Lung (tissue), 17 donors: ENCODE measurements at places on chromosomes 6 and 20. TPM values are rescaled to one million over a fixed set of nuclear protein-coding genes. Genes with fewer than 3 reads are reported as not detected.

DNA sequence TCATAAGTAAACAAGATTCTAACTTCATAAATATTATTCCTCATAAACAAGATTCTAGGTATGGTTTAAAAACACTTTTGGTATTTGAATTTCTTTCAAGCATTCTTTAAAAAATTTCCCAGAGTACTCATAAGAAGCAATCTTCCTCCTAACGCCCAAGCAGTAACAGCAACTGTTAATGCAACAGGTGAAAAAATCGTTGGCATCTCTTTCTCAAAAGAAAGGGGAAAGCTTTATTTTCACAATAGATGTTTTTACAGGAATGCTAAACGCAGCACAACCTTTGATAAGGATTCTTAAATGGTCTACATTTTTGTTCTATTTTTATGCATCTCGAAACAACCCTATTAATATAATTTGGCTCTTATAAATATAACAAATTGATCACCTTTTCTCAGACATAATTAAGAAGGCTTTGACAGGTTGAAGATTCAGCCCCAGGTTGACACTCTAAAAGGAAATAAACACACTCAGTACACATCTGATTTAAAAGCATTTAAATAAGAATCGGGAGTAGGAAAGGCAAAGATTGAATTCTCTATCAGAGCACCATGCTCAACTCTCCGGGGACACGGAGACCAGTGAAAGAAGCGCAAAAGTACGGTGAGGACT is 634 bp downstream of the AHI1 start:
- peak; percentile 29 for DNase-seq

GRCh38 chr6:143733510-143733909 is 55.7 kb downstream of the PHACTR2 start:
- DNase-seq, result no peak

GRCh38 chr20:8601542-8601912 is 467.4 kb upstream of the PLCB4 start:
- DNase-seq, result no peak

- no peak for DNase-seq
These were observed 185.1 kb upstream of the RAB32 start for GRCh38 chr6:146358431-146359046.

DNA sequence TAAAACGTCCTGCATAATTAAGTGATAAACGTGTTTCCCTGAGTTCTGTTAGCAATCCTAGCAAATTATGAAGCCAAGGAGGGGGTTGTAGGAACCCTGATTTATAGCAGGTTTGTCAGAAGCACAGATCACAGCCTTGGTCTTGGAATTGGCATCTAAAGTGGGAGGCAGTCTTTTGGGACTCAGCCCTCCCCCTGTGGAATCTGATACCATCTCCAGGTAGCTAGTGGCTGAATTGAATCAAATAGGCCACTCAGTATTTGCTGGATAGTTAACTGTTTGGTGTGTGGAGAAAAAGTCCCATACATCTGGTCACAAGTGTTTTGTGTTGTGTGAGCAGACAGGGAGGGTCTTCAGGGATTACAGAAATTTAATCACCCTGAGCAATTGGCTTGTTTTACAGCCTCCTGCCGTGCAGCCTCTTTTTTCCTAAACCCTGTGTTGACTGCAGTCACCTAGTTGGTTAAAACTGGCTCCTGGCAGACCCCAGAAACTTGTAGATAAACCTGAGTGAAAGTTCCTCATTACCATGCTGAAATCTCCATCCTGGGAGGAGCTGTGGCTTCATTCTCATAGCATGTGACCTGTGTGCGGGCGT is 19.0 kb upstream of the KIFC1 start:
- no peak for DNase-seq

The ZNF831 gene
- polyA plus RNA-seq, result 0.26 TPM

The CYP39A1 gene
- polyA plus RNA-seq, result 3.6 TPM

The TMEM170B gene
- 2.6 TPM for polyA plus RNA-seq
